Left ventricle myocardium inferior (tissue), 1 donor: ENCODE measurements at places on chromosomes 7 and 10. TPM values are rescaled to one million over a fixed set of nuclear protein-coding genes. Genes with fewer than 3 reads are reported as not detected.

GRCh38 chr7:93044147-93044810, 73.5 kb downstream of the SAMD9 start:
- no peak for DNase-seq

GRCh38 chr7:886626-887487, 10.5 kb downstream of the GET4 start:
- DNase-seq, result peak; percentile 85

DNA sequence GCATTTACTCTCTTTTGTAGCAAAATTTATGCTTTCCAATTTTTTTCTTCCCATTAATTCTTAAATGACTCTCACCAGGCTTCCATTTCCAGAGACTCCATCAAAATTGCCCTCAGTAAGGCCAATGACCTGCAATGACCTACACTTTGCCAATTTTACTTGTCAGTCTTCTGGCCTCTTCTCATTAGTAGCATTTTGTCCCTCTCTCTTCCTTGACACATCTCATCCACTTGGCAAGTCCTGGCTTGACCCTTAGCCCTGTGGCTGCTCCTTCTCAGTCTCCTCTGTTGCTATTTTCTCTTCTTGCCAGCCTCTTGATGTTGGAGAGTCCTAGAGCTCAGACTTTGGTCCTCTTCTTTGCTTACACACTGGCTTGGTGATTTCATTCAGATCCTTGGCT, 166.1 kb upstream of the MTPN start:
- no peak for DNase-seq

MYOF gene
- total RNA-seq, result 43.6 TPM

DNA sequence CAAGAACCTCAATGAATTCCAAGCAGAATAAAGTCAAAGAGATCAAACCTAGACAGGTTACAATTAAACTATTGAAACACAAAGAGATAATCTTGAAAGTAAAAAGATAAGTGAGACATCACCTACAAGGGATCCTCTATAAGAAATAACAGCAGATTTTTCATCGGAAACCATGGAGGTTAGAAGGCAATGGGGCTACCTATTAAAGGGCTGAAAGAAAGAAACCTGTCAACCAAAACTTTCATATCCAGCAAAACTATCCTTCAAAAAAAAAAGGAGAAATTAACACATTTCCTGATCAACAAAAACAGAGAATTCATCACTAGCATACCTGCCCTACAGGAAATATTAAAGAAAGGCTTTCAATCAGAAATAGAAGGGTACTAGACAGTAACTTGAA, 244.9 kb downstream of the ARHGAP12 start:
- no peak for DNase-seq

DNA sequence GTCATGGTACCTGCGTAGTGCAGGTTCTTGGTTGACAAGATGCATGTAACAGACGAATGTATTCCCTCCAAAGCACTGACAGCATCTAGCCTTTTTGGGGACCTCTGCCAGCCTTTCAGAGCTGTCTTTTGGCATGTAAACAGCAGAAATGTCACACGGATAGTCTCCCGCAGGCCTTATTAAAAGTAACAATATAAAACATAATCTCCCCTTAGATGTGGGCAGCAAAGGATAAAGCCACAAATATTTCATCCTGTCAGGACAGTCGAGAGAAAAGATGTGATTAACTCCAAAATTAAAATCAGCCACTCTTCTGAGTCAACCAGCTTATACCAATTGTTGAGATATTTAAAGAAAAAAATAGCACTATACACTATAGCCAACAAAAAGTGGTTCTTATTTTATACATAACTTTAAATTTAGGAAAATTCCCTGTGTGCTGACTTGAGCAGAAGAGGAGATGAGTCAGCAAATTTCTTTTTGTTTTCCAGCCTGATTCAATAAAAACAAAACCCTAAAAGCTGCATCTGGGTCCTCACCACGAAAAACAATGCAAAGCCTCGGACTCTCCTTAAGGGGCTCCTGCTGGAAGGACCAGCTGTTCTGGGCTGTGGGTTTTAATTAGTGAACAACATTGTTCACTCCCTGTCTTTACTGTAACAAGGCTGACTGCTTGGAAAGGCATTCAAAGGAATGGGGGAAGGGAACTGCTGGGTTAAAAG, 240.2 kb downstream of the ADAM12 start:
- DNase-seq, result no peak
